IMR-90 (cell line): ENCODE measurements at places on chromosomes 7 and 10. TPM values are rescaled to one million over a fixed set of nuclear protein-coding genes. Genes with fewer than 3 reads are reported as not detected.

- peak; percentile 58 for DNase-seq
Observed at GRCh38 chr7:19939746-19940145, 166.3 kb upstream of the TMEM196 start.

The VAX1 gene
- total RNA-seq: not detected in 2 replicates

GRCh38 chr10:80253266-80253962, 36.0 kb downstream of the MAT1A start:
- no peak for DNase-seq

DNA sequence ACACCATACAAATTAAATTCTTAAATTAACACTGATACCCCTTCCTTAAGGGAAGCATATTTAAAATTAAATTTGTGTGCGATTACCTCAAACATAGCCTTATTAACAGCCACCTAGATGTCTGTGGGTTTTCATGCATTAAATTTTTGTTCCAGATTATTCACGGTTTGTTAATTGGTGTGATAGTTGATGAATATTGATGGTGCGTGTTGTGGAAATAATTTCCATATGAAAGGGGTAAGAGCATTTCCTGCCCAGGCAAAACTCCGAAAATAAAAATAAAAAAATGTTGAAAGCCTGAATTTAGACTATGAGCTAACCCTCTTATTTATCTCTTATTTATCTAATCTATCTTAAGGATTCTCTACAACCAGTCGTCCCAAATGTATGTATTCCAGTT, 679.3 kb upstream of the CELF2 start:
- no peak for DNase-seq

DNA sequence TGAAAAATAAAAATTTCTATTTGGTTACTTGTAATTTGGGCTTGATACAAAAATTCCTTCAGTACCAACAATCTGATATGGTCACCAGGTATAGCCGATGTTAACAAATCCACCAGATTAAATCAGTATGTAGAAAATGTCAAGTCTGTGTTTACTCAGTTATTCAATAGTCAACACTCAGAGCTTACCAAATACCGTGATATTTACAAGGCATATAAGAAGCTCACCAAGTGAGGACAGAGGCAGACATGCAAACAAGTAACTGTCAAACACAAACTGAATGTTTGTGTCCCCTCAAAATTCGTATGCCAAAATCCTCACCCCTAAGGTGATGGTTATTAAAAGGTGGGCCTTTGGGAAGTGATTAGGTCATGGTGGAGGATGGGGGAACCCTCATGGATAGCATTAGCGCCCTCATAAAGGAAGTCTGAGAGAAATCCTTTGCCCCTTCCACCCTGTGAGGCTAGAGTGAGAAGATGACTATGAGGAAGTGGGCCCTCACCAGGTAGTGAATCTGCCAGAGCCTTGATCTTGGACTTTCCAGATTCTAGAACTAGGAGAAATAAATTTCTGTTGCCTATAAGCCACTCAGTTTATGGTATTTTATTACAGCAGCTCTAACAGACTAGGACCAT, 63.1 kb downstream of the TES start:
- DNase-seq: no peak

DNA sequence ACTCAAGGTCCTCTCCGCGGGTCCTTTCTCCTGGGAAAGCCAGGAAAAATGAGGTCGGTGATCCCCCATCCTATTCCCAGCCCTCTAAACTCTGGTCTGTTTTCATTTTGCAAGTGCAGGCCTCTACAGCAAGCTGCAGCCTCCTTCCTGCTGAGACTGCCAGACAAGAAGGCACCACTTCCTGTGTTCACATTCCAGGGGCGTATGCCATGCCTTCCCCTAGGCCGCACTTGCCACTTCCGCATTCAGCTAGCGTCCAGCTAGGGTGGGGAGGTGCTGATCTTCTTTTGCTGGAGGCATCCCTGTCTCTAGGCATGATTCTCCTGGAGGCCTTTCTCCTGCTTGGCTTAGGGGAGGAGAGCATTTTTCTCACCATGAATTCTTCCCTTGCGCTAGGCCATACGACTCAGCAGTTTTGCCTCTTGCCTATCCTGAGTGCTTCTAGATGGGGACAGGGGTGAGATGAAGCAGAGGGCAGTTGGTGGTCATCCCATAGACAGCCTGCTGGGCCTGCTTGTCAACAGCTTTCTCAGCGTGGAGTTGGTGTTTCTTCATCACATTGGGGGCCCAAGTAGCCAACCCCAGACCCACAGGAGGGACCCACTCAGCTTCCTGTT, 328.9 kb downstream of the RPS24 start:
- DNase-seq: no peak

The UCN3 gene
- total RNA-seq: not detected in 2 replicates

GRCh38 chr10:49167425-49168170, 20.6 kb downstream of the TMEM273 start:
- no peak for DNase-seq

DNA sequence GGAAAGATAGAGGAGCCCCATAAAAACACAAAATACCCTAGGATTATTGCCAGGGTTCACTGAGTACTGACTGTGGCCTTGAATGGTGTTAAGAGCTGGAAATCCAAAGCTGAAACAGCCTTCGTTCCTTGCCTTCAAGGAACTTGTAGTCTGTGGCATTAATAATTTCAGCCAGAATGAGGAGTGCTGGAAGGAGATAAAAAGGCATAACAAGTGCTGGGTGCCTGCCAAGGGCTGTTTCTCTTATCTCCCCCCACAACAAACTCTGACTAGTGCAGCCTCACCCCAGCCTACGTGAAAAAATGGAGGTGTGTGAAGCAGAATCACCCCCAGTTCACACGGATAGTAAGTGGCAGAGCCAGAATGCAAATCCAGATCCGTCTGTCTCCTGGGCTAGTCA, 199.1 kb upstream of the LYZL2 start:
- DNase-seq: no peak

- peak; percentile 75 for DNase-seq
Observed at GRCh38 chr7:42972699-42973500, 40.7 kb downstream of the MRPL32 start.

DNA sequence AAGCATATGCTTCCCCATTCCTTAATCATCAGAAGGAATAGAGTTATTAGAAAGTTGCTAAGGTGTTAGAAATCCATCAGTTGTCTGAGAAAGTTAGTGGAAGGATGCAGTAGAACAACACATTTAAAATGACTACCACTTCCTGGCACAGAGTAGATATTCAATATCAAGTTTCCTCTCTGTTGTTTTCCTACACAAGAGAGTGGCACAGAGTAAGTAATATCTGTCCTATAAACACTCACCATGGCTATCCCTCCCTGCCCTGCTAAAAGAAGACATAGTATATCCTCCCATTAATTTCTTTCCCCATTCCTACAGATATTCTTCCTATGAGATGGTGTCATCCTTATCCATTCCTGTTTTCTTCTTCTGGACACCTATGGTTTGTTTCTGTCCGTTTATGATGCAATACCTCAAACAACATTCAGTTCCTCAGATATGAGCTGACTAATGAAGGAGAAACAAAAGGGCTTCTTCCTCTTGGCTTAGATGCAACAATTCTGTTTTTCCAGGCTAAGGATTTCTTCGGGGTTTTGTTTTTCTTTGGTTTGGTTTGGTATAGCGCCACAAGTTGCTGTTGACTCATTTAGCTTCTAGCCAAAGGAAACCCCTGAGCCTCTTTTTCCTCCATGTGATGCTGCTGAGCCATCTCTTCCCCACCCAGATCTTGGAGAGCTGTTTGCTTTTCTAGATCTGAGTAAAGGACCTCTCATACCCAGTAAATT, 32.9 kb upstream of the BPGM start:
- DNase-seq: peak; percentile 99

The HTR5A gene
- total RNA-seq: not detected in 2 replicates

DNA sequence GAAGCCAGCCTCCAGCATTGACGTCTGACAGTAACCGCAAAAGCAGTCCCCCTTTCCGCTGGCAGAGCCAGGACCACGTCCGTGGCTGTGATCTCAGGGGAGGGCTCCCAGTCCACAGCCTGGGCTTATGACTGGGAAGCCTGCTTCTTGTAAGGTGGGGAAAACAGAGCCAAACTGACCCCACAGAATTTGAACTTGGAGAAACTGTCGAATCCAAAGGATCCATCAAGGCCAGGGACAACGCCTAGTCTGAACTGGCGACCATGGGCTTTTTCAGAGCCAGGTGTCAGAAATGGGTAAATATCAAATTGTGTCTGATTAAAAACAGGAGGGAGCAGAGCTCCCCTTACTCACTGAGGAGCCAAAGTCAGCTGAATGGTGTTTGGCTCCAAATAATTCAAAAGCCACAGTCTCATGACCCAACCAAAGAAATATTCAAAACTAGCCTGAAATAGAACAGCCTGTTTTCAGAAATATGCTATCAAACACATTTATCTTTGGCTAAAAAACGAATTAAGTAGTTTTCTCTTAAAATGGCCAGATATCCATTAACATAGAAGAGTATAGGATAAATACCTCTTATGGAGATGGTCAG, 751.4 kb upstream of the GALNT17 start:
- DNase-seq: no peak

The CRYGN gene
- not detected in 2 replicates for total RNA-seq

The CHST15 gene
- total RNA-seq: 0.18 and 0.28 TPM in 2 replicates
